ENCODE measurements at places on chromosomes 12 and 14.

DNA sequence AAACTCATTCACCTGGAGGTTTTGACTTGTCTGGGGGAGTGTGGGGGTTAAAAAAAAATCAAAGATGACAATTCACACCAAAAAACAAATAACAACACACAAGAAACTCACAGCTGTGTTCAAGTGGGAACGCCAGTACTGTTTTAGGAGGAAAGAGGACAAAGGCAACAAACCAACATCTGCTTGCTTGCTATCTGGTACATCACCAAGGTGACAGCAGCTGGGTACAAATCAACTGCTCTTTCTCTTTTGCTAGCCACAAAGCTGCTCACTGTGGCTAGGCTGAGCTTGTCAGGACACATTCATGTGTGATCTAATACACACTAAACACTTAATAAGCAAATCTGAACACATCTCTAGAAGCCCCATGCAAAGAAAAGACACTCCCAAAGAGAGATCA lies 128.0 kb upstream of the RAP1B start:
- DNase-seq, result no peak

DNA sequence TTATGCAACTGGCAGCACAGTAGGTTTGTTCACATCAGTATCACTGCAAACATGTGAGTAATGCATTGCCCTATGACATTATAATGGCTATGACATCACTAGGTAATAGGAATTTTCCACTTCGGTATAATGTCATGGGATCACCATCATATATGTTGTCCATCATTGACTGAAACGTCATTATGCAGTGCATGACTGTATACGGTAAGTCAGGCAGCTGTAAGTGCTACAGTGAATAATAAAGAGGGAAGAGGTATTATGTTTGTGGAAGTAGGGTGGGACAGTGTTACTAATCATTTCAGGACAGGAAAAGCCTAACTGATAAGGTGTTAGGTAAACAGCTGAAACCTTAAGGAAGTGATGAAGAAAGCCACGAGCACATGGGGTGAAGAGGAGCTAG lies 68.1 kb downstream of the ANO4 start:
- DNase-seq, result no peak

DNA sequence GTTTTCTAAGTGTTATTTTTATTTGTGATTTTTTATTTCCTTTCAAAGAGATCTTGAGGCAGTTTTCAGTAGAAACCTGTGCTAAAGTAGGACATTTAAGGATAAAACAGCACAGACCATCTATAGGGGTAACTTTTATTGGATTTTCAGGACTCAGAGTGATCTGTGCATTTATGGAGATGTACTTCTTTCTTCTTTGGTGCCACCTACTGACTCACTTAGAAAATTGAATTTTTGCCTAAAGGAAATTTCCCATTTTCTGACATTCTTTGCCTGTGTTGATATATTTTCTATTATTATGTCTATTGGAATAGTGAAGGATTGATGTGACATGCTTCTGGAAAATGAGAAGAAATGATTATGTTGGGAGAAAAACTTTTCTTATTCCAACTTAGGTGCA lies 113.0 kb downstream of the UNC79 start:
- no peak for DNase-seq

GRCh38 chr12:85740186-85740585 lies 96.0 kb downstream of the RASSF9 start:
- DNase-seq, result no peak
